ENCODE measurements at places on chromosomes 1 and 21.

DNA sequence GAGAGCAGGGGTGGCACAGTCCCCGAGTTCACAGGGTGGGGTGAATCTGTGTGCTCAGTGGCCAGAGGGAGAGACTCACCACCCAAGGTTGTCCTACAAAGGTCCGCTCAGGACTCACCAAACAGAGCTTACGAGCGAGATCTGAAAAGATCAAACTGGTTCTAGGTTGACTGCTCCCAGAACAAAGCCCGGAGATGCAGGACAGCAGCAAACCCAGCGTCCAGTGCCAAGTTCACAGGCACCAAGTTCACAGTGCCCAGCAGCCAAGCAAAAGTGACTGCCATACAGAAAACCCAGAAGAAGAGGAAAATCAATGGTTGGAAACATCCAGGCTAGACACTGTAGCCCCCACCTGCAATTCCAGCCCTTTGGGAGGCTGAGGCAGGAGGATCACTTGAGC lies 35.7 kb downstream of the AGPAT3 start:
- no peak for DNase-seq

- no peak for DNase-seq
These were observed 283.3 kb downstream of the RRAGC start for GRCh38 chr1:38576241-38576640.

DNA sequence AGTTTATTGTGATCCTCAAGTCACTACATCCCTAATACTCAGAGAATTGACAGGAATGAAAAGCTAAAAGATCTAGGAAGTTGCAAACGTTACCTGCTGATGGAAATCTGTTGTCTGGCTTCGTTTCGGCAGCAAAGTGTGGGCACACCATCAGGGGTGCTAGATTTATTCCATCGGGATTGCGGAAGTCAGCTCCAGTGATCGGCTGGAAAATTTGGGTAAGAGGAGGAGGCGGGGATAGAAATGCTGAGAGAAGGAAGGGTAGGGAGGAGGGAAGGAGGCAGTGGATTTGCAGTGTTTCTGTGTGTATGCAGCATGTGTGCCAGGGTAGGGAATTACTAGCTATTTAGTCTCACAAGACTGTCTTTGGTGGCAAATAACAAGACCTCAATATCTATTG lies at the start of gene CTSK:
TSS of gene CTSK (minus strand) at position 140 of the 400 bp plus-strand sequence. CDS start 1,455 bp downstream, outside the sequence.
- DNase-seq, result no peak

GRCh38 chr1:226406401-226406881 lies 1.5 kb downstream of the PARP1 start:
- DNase-seq, result peak; percentile 53

DNA sequence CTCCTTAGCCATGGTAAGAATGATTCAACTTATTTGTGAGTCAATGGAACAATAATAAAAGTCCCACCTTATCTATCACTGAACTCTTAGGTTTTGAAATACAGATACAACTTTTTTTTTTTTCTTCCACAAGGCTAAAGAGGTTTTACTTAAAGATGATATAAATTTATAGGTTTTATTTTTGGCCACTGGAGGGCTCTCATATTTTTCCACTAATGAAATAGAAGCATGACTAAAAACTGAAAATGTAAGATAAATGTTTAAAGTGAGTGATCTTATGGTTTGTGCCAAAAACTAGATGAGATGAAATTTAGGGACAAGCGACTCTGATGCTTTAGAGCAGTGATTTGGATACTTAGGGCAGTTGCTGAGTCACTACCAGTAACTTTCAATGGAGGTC lies 499.0 kb downstream of the NUF2 start:
- no peak for DNase-seq

DNA sequence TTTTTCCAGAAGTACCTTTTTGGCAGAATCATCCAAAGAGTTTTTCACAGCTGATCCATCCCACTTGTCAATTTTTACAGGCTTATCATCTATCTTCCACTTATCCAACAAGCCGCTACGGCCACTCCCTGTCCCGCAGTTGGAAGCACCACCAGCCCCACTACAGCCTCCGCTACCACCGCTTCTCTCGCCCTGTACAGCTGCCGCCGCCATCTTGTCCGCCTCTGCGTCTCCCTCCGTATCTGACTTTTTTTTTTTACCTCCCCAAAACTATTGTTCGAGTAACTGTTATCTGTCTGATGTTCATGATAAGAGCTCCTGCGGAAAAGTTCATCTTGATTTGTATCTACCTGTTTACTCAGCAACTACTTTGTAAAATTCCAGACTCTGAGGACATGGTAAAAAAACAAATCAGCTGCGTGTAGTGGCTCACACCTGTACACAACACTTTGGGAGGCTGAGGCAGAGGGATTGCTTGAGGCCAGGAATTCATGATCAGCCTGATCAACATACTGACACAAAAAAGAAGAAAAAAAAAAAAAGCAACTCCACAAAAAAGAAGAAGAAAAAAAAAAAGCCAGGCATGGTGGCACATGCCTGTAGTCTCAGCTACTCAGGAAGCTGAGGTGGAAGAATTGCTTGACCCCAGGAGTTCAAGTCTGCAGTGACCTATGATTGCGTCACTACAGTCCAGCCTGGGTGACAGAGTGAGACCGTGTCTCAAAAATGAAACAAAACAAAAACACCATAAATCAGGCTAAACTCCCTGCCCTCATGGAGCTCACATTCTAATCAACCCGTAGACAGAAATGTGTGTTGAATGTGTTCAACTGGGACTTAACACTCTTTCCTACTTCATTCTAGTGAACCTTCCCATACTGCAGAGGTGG lies 8.0 kb upstream of the EYA3 start:
- no peak for DNase-seq

GRCh38 chr1:201636510-201636971 lies 97.6 kb downstream of the NAV1 start:
- DNase-seq, result no peak

DNA sequence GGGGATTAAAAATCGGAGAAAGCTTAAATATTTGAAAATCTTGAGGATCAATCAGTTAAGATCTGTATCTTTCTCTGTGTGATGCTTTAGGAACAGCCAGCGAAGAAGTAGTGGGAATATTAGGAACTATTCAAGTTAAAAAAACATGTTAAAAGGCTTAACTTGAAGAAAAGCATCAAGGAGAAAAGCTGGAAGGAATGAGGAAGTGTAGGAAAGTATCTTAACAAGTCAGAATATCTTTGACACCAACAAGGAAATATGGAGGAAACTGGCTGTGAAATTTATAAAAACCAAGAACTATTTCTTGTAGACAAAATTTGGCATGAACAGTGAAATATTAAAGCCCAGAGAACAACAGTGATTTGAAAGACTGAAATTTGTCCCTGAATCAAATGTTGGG lies 60.4 kb downstream of the ATF6 start:
- no peak for DNase-seq

GRCh38 chr1:217747156-217747769 lies 116.1 kb downstream of the SPATA17 start:
- peak; percentile 6 for DNase-seq

DNA sequence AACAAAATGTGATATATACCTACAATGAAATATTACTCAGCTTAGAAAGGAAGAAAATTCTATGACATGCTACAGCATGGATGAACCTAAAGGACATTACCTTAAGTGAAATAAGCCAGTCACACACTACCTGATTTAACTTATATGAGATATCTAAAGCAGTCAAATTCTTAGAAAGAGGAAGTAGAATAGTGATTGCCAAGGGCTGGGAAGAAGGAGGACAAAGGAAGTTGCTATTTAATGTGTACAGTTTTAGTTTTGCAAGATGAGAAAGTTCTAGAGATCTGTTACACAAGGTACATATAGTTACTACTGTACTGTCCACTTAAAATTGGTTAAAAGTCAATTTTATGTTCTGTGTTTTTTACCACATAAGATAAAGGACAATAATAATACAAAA lies 87.5 kb upstream of the KCTD3 start:
- DNase-seq, result no peak

DNA sequence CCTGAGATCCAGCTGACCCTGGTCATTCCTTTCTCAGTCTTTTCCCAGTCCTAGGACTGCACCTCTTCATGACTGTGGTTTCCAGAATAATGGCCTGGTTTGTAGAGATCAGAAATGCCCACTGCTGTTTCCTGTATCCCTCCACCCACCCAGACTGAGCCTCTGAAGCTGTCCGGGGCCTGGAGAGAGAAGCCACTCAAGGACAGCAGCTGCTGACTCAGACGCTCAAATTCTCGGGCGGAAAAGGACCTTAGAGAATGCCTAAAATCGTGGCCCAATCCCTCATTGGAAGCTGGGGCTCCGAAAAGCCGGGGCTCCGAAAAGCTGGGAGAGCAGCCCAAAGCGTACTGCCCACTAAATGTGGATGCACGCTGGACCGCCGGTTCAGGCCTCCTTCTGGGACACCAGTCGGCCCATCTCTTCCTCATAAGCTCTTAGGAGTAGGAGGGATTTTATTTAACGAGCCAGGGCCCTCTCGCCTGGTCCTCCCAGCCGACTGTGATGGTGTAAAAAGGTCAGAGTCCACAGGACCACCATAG lies 7.8 kb upstream of the GPR61 start:
- DNase-seq, result no peak

DNA sequence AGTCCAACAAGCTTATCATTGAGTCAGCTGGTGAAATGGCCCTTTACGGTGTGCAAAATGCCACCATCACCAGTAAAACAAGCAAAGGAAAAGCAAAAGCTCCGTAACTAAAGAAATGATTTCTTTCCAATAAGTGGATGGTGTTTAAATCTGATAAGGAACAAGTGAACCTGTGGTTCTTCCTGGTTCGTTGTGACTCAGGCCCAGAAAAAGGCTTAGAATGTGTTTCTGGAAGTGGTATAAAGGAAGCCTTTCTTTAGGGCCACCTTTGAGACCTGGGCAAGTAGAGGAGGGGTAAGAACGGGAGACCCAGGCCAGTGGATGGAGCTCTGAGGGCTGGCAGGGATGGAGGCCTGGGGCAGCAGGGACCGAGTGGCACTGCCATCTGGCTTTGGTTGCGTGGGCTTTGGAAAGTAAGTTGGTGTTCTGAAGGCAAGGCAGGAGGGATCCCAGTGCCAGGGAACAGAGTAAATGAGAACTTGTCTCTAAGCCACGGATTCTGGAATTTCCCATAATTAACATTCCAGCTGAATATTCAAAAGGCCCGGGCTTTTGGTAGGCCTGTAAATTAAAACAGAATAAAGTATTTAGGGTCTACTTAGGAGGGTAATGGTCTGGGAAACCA lies 87.9 kb upstream of the LMO4 start:
- no peak for DNase-seq

DNA sequence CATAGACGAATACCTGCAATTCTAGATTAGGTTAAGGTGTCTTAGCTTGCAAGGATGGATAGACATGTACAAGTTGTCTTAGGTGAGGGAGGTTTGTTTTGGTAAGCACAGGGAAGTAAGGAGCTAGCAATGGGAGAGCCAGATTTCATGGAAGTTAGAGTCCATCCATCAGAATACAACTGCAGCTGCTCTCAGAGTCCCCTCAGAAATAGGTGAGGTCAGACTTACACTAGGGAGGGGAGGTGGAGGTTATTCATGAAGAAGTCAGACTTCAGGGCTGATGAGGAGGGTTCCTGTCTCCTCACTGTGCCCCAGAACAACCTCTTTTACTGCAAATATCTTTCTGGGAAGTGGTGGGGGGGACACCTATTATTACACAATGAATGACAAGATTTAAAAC lies 85.3 kb downstream of the KCTD3 start:
- DNase-seq, result no peak

GRCh38 chr1:169363046-169363730 lies 4.4 kb downstream of the NME7 start:
- no peak for DNase-seq

Measured in germinal center (tissue), 1 donor.